ENCODE measurements at places on chromosomes 3 and 15.

DNA sequence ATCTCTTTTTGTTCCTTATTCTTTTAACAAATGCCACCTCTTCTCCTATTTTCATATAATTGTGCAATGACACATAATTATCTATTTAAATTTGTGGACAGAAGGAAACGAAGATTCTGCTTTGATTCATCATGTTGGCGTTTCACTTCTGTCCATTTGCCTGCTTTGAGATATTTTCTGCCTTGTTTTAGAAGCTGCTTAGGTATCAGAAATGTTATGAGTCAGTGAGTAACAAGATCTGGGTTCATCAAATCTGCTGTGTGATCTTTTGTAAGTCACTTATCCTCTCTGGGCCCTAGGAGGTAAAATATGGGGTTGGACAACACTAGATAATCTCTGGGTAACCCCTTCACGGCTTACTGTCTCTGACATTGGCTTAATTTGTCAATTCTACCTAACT lies 7.3 kb upstream of the MINDY4B start:
- ATAC-seq: no peak

- no peak for ATAC-seq
Measured at GRCh38 chr3:157515398-157515797, 12.2 kb upstream of the VEPH1 start.

DNA sequence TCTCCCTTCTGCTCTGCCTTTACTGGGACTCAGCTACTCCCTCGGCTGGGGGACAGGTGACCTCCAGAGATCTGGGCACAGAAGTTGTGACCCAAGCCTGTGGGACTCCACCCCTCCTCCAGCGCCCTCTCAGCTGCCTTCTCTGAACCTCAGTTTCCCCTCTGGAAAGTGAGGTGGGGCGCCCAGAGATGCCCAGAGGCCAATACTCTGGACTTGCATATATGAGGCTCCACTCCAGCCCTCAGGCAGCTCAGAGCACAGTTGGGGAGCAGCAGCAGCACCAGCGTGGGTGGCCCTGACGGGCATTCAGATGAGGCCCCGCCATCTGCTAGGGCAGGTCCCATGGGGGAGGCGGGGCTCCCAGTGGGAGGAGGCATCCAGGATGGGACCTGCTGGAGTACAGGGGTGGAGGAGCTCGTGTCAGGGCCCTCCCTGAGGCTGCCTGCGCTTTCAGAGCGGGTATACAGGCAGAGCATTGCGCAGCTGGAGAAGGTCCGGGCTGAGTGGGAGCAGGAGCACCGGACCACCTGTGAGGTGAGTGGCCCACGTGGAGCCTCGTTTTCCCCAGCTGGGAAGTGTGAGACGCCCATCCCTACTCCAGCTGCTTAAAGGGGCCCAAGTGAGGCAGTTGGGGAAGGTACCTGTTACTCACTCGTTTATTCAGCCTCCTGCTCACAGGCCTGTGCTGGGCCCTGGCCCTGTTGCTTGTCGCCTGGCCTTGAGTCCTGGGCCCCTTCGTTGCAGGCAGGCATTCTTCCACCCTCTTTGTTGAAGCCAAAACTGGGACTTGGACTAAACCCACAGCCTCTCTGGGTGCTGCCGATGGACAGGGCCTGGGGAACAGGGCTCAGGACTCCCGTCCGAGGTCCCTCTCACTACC lies 35.4 kb downstream of the PSTPIP1 start:
- ATAC-seq: peak; percentile 46

DNA sequence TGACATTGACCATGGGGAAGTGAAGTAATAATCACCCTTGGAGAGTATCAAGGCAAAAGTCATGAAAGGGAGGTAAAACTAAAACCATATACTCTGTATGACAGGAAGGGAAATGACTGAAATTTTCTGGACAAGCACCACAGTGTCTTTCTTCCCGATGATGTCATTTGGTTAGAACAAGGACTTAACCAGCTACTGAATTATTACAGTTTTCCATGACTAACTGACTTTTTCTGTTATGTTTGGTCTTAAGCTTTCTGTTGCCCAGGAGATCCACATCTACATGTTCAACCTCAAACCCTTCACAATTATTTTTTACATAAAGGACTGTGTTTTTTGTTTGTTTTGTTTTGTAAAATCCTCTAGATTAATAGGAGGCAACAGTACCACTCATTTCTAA lies 191.9 kb upstream of the IL12A start:
- peak; percentile 28 for ATAC-seq

GRCh38 chr3:126287536-126288241 lies 69.5 kb downstream of the KLF15 start:
- peak; percentile 79 for ATAC-seq

Data from esophagus mucosa (tissue), 1 donor.